Sigmoid colon (tissue), 7 donors: ENCODE measurements at places on chromosomes 12 and 14. TPM values are rescaled to one million over a fixed set of nuclear protein-coding genes. Genes with fewer than 3 reads are reported as not detected.

Gene ENDOU
- total RNA-seq, result 0.36 TPM

Gene TSPAN9
- total RNA-seq, result 28.0 TPM

Gene ABHD12B
- total RNA-seq, result not detected

Gene MMP19
- 7.8 TPM for total RNA-seq

GRCh38 chr14:89614009-89614691 is 197.1 kb upstream of the FOXN3 start:
- no peak for DNase-seq

GRCh38 chr12:122895320-122895703 is 612 bp downstream of the VPS37B start:
- DNase-seq, result no peak

DNA sequence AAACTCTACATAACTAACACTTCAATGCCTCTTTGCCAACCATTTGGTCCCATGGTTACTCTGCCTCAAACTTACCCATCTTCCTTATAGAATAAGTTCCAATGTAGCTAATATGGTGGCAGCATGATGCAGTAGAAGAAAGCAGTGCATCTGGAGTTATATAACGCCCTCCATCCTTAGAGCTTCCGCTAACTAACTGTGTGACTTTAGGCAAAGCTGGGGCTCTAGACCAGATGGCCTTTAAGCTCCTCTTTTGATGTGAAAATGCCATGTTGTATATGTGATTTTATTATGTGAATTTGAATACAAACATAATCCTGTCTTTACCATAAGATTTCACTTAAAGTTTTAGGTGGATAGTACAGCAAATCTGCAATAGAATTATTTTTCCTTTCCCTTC is 6.1 kb downstream of the ABCD2 start:
- DNase-seq, result no peak

DNA sequence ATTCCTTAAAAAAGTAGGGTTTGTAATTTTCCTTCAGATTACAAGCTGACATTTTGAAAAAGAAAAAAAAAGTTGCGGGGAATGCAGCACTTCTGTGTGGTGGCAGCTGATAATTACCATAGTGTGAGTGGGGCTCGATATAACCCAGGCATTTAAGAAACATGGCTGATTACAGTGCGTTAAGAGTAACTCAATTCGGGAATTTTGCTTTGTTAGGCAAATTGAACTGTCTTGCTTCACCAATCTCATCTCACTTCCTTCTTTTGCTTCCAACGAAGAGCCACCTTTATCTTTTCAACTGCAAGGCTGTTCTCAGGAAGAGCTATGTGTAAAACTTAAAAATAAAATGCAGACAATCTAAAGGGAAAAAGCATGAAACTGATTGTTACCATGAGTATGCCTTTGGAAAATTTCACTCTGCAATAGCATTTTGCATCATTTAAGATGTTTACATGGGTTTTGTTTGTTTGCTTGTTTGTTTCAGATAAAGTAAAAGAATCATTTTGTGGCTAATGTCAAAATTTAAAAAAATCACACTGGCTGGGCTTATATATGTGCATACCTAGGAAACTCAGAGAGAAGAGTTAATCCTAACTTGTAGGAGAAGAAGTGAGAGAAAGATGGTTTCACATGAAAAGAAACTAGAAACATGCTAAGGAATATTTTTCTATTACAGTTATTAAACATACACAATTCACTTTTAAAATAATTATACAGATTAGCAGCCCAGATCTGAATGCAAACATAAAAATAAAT is 295.9 kb upstream of the ATP2B1 start:
- DNase-seq, result no peak

DNA sequence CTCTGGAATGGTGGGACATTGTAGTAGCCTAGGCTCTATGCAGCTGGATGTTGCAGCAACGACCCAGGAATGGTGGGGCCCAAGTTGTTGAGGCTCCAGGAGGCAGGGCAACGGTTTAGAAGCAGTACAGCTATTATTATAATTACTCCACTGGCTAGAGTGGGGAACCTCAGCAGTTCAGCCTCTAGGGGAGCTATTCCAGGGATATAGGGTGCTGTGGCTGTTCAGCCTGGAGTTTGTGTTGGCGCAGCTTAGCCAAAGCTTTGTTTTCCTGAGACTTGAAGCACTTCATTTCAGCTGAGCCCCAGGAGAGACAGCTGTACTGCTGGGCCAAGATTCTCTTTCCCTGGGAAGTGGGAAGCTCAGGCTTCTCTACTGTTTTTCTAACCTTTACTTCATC is 1023.0 kb upstream of the ATXN7L3B start:
- no peak for DNase-seq

GRCh38 chr12:94987801-94988200 is 15.7 kb downstream of the NDUFA12 start:
- no peak for DNase-seq
